ENCODE measurements at places on chromosomes 6 and 20.

- DNase-seq = no peak
Observed at GRCh38 chr6:75524322-75524972, 30.8 kb upstream of the FILIP1 start.

DNA sequence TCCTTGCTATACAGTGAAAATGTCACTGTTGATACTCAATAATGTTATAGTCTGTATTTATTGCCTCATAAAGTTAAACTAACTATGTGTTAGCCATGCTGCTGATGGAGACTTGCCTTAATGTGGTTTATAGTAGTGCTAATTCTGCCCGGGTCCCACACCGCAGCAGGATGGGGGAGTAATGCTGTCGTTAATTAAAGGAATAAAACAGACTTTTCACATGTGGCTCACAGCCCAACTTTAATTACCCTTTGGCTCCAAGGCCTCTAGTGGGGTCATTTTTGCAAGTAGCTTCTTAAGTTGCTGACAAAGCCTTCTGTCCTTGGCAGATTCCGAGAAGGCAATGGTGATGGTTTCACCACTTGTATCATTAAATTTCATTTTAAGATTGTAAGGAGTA, 634.3 kb downstream of the TBC1D32 start:
- no peak for DNase-seq

DNA sequence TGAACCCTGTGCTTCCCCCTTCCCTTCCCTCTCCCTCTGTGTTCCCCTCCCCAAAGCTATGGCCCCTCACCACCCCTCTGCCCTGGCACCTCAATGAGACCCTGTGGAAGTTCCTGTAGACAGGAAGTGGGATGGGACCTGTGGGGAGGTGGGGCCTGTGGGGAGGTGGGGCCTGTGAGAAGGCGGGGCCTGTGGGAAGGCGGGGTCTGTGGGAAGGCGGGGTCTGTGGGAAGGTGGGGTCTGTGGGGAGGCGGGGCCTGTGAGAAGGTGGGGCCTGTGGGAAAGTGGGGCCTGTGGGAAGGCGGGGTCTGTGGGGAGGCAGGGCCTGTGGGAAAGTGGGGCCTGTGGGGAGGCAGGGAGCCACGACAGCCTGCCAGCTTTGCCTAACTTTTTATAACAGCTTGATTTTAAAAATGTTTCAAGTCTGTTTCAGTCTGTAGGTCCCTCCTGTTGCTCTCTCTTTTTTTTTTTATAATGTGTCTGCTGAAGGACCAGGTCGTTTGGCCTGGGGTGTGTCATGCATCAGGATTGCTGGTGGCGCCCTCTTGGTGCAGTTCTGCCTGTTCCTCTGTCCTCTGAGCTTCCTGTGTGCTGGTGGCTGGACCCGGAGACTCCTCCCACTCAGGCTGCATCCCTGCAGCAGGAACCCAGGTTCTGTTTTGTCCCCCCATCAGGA, 70.5 kb upstream of the SLCO4A1 start:
- DNase-seq = peak; percentile 16

GRCh38 chr6:157358287-157358686, 22.7 kb upstream of the ZDHHC14 start:
- DNase-seq = no peak

GRCh38 chr20:3224681-3225421, 14.1 kb downstream of the SLC4A11 start:
- no peak for DNase-seq

DNA sequence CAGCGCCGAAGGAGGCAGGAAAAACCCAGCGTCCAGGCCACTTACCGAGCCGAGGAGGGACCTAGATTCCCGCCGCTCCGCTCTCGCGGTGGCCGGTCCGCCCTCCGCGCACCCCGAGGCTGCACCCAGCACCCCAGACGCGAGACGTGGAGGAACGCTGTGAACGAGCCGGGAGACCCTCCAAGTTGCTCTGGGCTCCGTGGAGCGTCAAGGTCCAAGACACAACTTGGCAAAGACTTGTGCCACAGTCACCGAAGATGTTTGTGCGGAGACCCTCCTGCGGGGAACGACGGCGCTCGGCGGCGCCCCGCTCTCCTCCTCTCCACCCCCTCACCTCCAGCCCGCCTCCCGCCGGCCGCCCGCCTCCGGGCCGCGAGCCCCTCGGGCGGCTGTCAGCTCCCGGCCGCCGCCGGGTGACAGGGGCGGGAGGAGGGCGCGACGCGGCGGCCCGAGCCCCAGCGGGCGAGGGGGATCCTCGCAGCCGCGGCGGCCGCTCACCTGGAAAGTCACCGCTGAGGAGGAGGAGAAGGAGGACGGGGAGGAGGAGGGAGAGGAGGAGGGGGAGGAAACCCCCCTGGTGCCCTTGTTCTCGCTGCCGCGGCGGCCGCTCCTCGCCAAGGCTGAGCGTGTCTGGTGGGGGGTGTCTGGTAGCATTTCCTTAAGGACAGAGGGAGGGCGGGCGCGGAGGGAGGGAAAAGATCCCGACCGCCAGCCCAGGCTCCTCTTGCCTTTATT, 637 bp upstream of the HIVEP2 start:
- peak; percentile 59 for DNase-seq

GRCh38 chr6:6635291-6635690, 46.8 kb downstream of the LY86 start:
- no peak for DNase-seq

DNA sequence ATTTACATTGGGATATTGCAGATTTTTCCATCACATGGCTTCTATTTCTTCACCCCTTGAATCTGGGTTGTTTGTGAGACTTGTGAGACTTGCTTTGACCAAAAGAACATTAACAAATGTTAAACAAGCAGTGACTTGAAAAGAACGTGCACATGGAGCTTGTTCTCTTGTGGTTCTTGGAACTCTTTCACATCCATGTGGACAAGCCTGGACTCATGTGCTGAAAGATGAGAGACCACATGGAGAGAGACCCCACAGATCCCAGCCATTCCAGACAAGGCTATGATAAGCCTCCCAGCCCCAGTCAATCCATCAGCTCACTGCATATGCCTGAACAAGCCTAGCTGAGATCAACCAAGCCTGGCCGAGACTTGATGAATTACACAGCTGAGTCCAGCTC, 1365.7 kb upstream of the GJE1 start:
- no peak for DNase-seq

DNA sequence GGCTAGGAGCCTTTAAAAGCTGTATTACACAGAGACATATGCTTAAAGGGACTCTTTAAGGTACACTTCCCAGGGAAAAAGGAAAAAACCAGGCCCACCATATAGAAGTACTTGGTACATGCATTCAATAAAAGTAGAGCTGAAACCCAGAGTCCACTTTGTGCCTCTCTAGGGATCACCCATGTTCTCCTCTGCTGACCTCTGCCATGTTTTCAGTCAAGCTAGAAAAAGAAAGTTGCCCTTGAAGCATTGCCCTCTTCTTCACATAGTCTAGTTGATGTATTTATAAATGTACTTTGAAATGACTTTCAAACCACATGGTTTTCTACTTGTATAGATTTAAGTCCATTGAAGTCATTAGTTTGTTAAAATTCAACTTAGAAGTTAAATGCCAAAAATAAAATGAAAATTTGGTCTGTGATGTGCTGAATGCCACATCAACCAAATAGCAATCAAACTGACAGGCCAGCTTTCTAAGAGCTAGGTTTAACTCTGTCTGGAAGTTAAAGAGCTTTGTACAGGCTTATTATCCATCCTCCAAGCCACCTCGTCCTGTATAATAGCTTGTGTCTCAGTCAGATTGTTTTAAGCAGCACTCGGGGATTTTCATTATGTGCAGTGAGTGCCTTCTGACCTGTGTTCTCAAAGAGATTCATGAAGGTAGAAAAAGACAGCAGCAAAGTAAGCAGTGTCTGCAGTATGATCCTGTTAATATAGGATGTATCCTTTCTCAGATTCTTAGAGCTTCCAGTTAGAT, 238.6 kb upstream of the PLN start:
- DNase-seq = no peak

DNA sequence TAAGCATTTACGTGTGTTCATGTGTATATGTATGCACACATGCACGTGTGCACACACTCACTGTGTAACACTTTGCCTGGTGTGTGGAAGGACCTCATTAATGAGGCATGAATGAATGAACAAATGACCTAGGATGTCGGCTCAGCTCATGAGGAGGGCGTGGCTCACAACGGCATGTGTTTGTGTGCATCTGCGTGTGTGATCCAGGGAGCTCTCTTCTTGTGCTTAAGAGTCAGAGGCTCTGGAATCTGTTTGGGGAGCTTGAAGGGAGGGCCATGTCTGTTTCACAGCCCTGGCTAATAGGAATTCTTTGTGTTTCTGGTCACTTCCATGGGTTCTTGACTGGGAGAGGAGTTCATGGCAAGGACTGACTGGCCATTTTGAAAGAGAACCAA, 32.7 kb downstream of the TOX2 start:
- no peak for DNase-seq

- DNase-seq = no peak
Observed at GRCh38 chr6:158627940-158628211, 16.7 kb downstream of the DYNLT1 start.

- DNase-seq = no peak
Observed at GRCh38 chr6:7442467-7442866, 52.9 kb downstream of the RIOK1 start.
